IMR-90 (cell line): ENCODE measurements at places on chromosomes 2 and 18. TPM values are rescaled to one million over a fixed set of nuclear protein-coding genes. Genes with fewer than 3 reads are reported as not detected.
A peak's percentile ranks its signal among the peaks of the same experiment; 100 is the strongest.

- no peak overlapping the region for H3K27ac ChIP-seq
- H3K4me3 ChIP-seq: peak overlapping the region; percentile 9; the same call in 1 of the 2 replicates
- peaks cover 12% of the 10 kb centered on the region for H3K27me3 ChIP-seq
- peak; percentile 27 for DNase-seq
- H3K36me3 ChIP-seq: no peaks in the 10 kb centered on the region
Measured at GRCh38 chr2:60581433-60582282, 28.2 kb upstream of the BCL11A start.

GRCh38 chr2:135786823-135787222 is 45.2 kb downstream of the UBXN4 start:
- H3K4me1 ChIP-seq: peaks cover 13% of the 10 kb centered on the region
- H3K27me3 ChIP-seq: no peaks in the 10 kb centered on the region
- H3K4me3 ChIP-seq: no peak overlapping the region
- peaks cover 17% of the 10 kb centered on the region for H3K36me3 ChIP-seq
- H3K27ac ChIP-seq: peak overlapping the region; percentile 82
- DNase-seq: peak; percentile 95

DNA sequence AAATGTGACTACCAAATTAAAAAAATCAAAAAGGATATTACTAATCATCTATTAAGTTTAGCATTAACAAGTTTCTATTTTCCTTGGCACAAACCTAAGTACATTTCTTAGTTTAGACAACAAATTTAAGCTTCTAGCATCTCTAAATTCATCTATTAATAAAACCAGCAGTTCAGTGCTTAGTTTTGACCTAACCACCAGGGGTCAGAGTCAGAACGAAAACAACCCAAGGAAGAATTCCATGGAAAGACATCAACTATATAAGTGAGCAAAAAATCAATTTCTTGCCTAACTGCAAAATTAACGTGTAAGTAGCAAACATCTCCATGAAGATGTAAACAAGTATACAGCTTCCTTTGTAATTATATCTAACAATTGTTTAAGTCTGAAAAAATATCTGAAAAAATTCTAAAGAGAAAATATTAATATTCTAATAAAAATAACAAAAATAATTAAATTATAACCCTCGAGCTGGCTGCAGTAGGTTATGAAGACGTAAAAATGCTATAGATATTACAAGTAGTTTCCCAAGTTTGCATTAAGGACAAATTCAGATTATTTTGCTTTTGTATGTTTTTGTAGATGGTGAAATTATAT is 83.7 kb downstream of the CERKL start:
- peak; percentile 50 for DNase-seq
- H3K36me3 ChIP-seq: no peaks in the 10 kb centered on the region

- no peak overlapping the region for H3K4me3 ChIP-seq
- peak; percentile 50 for DNase-seq
- H3K27ac ChIP-seq: no peak overlapping the region
- H3K36me3 ChIP-seq: no peaks in the 10 kb centered on the region
Measured at GRCh38 chr2:68362069-68362468, 3.0 kb upstream of the PLEK start.

- DNase-seq: peak; percentile 28
- peaks cover 3% of the 10 kb centered on the region; the same call in 1 of the 2 replicates for H3K36me3 ChIP-seq
- H3K4me3 ChIP-seq: no peak overlapping the region
Measured at GRCh38 chr2:119683713-119684443, 4.9 kb downstream of the TMEM177 start.

DNA sequence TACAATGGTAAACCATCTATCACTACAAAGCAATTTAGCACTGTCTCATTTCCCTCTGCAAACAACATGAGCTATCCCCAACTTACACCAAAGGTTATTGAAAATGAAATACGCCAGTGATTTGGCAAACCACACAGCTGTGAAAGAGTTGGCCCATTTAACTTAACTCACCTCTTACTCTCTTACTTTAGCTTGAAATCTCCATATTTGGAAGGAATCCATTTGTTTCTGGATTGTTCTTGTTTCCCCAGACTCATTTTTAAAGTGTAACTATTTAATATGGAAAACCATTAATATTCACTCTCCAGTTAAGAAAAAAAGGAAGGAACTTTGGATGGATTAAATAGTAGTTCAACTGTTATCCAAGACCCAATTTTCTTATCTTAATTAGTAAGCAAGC is 93.7 kb upstream of the TRIB2 start:
- no peak for DNase-seq
- no peak overlapping the region for H3K4me3 ChIP-seq
- peaks cover 4% of the 10 kb centered on the region for H3K4me1 ChIP-seq

DNA sequence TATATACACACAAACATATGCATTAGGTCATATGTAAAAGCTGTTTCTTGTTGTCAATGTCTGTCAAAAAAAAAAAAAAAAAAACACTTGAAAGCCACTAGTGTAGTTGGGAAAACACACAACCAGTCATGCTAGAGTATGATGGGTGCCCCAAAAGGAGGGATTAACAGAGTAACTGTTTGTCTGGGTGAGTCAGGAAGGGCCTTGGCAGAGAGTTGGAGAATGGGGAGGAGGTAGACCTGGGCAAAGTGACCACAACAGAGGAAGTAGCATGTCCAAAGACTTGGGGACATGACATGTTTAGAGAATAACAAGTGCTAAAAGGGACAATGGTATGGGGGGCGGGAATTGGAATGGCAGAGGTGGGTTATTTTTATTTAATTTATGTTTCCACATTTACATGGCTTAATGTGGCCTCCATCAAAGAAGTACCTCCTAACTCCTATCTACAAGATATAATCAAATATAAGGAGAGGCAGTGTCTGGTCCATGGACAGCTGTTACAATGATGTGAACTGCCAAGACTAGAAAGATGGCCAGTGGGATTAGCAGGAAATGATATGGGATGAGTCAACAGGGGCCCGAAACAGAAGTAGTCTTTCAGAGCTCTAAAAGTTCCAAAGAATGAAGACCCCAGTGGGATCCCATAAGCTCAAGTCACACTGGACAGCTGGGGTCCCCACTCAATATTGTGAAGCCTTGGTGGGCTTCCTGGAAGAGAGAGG is 99.9 kb upstream of the ZFP36L2 start:
- DNase-seq: no peak
- no peak overlapping the region for H3K4me3 ChIP-seq
- no peaks in the 10 kb centered on the region for H3K36me3 ChIP-seq
- no peak overlapping the region for H3K27ac ChIP-seq
- H3K27me3 ChIP-seq: no peaks in the 10 kb centered on the region

- no peak for DNase-seq
- no peaks in the 10 kb centered on the region; the same call in 1 of the 2 replicates for H3K27me3 ChIP-seq
- H3K36me3 ChIP-seq: no peaks in the 10 kb centered on the region
- H3K4me3 ChIP-seq: no peak overlapping the region
- H3K27ac ChIP-seq: no peak overlapping the region
- H3K4me1 ChIP-seq: no peaks in the 10 kb centered on the region
Measured at GRCh38 chr2:157498483-157498882, 54.6 kb upstream of the CYTIP start.

CD8B2 gene
- total RNA-seq: not detected in 2 replicates

NMS gene
- not detected in 2 replicates for total RNA-seq
